ENCODE measurements at places on chromosomes 16 and 17. TPM values are rescaled to one million over a fixed set of nuclear protein-coding genes. Genes with fewer than 3 reads are reported as not detected.

The WNT9B gene
- 0.74 TPM for total RNA-seq

DNA sequence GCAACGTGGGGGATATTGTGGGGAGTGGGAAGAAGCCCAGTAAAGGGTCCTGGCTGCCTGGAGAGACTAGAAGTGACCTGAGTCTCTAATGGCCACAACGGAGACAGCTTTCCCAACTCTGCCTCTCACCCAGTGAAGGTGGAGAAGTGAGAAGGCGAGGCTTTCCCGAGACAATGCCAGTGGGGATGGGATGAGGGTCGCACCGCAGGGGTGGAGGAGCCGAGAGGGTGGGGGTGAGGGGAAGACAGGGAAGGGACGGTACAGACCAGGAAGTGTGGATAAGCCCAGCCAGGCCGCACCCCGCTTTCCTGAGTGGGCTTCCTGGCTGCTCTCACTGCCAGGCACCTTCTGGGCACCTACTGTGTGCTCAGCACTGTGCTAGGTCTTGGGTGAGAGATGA lies 7.5 kb upstream of the SPPL2C start:
- no peak for DNase-seq

DNA sequence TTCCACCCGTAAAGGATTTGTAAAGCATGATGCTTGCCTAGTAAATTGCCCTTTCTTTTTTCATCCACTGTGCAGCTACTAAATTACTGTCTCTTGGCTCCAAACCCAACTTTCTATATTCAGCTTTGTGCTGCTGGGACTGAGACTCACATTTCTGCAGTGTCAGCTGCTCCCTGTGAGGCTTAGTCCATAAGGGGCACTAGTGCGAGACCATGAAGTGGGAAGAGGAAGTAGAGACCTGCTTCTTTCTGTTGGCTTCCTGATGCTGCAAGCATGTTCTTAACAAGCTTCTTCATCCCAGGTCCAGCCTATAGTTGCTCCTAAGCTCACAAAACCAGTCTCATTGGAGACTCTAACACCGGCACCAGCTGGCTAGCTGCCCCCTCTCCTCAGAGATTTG lies 74.9 kb upstream of the HS3ST2 start:
- DNase-seq, result no peak

- DNase-seq, result no peak
Observed at GRCh38 chr17:20304961-20305360, 162.4 kb downstream of the LGALS9B start.

The PPP4C gene
- 81.1 TPM for total RNA-seq

- no peak for DNase-seq
Observed at GRCh38 chr16:89482150-89482816, 8.1 kb downstream of the ANKRD11 start.

GRCh38 chr17:12613566-12613965 lies 52.1 kb upstream of the MYOCD start:
- no peak for DNase-seq

The PLEKHM1 gene
- total RNA-seq, result 51.2 TPM

The TBX4 gene
- 0.19 TPM for total RNA-seq

The KRT23 gene
- 0.80 TPM for total RNA-seq

DNA sequence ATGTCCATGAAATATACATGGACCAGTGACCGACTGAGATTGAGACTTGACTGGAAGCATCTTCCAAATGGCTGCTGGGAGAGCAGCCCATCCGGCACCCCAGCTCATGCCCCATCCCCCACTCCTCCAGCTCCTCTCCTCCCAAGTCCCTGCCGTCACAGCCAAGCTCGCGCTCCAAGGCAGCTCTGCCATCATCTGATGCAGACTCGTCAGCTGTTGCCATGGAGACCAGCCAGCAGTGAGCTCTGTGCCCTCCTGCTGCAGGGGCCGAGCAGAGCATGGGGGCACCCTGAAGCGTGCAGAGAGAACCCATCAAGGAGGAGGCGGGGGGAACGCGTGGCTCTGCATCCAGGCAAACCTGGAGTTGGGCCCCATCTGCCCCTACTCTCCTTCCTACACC lies 74.5 kb upstream of the TNRC6C start:
- DNase-seq, result no peak

DNA sequence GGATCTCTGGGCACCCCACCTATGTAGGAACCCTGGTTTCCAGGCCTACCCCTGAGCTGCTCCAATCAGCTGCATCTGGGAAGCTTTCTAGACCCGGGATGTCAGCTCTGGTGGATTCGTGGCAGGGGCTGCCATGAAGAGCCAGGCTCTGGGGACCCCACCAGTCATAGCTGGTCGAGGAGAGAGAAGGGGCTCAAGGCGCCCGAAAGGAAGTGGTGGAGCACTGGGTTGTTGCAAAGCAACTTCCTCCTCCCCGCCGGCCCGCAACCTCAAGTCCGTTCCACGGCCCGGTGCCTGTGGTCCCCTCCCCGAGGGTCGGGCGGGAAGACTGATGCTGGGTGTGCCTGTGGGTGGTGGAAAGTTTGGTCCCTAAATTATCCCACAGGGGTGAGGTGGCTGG lies 10.2 kb downstream of the TBKBP1 start:
- no peak for DNase-seq

The KRTAP3-1 gene
- total RNA-seq, result not detected

The NOXO1 gene
- total RNA-seq, result not detected

DNA sequence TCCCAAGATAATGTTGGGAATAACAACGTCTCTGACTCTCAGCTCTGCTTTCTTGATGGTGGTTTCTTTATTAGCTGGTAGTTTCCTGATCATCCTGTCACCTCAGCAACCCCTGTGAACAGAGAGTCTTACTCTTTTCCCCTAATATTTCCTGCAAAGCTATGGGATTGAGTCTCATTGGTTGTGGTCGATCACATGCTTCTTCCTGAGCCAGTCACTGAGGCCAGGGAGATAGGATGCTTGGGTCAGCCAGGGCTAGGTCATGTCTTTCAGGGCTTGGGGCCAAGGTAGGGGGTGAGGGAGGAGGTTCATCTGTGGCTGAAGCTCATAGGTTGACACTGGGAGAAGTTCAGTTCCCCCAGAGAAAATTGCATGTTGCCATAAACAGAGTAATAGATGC lies 114.3 kb downstream of the ABCC1 start:
- no peak for DNase-seq

DNA sequence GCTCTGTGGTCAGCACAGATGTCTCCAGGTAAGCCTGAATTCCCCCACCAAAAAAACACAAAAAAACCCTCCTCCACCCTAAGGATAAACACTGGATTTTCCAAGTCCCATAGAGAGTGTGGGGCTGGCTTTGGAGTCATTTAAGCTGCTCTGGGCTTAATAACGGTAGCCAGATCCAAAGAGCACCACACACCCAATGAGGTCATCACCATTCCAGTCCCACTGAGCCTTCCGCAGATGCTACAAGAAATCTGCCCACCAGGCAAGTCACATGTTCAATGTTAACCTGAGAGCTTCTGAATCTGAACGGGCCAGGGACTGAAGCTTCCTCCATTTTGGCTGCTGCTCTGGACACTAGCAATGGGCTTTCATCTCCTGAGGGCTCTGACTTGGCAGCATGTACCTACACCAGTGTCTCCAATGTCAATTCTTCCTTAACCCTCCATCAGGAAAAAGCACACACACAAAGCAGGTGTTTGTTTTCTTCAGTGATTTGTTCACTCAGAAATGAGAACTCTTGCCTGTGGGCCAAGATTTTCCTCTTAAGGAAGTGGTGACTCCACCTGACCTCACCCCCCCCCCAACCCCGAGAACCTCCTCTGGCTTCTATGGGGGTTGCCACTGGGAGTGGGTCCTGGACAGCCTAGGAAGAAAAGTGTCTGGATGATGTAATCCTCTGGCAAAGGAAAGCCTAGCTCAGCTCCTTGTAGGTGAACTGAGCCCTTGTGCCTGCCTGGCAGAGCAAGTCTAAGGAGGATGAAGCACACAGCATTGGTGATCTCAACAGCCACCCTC lies 220.1 kb downstream of the FOXL1 start:
- DNase-seq, result no peak

- no peak for DNase-seq
Observed at GRCh38 chr16:3189869-3190268, 1.9 kb downstream of the OR1F1 start.

The CRYBA1 gene
- not detected for total RNA-seq

- DNase-seq, result no peak
Observed at GRCh38 chr17:34623856-34624766, 44.7 kb downstream of the TMEM132E start.

GRCh38 chr16:84055366-84055765 lies 12.8 kb upstream of the SLC38A8 start:
- no peak for DNase-seq

The C16orf82 gene
- total RNA-seq, result not detected

GRCh38 chr16:56547120-56547948 lies 17.5 kb upstream of the MT4 start:
- DNase-seq, result peak; percentile 77

- DNase-seq, result no peak
Observed at GRCh38 chr17:76894842-76895241, 26.6 kb downstream of the MGAT5B start.

DNA sequence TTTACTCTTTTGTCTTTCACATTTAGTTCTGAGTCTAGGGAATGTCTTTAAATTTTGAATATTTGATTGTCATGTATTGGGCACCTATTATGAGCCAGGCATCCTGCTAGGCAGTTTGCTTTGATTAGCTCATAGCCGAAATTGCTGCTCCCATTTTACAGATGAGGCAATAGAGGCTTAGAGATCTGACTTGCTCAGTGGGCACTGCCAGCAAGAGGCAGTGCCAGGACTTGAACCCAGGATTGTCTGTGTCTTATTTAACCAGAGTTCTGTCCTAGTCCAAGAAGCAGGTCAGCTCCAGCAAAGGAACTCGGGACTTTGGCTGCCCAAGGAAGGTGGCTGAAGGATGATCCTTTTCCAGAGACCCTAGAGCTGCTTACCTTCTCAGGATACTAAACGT lies 24.5 kb downstream of the BEAN1 start:
- peak; percentile 68 for DNase-seq

DNA sequence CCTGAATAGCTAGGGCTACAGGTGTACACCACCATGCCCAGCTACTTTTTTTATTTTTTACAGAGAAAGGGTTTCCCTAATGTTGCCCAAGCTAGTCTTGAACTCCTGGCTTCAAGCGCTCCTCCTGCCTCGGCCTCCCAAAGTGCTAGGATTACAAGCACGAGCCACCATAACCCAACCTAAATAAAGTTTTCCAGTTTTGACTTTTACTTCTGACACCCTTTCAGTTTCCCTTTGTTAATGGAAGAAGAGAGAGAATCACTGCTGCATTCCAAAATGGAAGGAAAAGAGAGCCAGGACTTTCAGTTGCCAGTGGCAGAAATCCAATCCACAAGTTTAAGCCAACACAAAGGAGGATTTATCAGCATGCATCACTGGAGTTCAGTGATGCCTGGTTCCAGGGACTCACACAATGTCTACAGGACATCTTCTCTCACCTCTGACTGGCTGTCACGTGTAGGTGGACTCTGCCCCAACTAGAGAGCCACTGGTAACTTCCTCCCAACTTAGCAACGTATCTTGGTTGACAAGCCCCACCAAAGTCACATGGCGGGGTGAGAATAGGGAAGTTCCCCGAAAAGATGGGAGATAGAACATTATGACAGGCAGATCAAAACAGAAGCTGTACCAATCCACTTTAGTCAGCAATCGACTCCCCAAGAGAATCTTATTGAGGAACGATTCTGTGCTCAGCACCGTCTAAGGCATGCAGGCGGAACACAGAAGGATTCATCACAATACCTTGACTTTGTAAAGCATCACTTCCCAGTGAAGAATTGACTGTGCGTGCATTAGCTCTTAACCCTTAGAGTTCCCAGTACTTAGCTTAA lies 46.5 kb downstream of the GAS7 start:
- DNase-seq, result no peak
